Astrocyte (in vitro differentiated cells and primary cell): ENCODE measurements at places on chromosomes 4 and X. TPM values are rescaled to one million over a fixed set of nuclear protein-coding genes. Genes with fewer than 3 reads are reported as not detected.

GRCh38 chrX:2320580-2321327 is 180.0 kb downstream of the DHRSX start:
- H3K4me3 ChIP-seq = no peak overlapping the region
- H3K27ac ChIP-seq = no peak overlapping the region
- no peaks in the 10 kb centered on the region for H3K27me3 ChIP-seq
- DNase-seq = no peak
- H3K4me1 ChIP-seq = peaks cover 4% of the 10 kb centered on the region
- H3K36me3 ChIP-seq = no peaks in the 10 kb centered on the region

DNA sequence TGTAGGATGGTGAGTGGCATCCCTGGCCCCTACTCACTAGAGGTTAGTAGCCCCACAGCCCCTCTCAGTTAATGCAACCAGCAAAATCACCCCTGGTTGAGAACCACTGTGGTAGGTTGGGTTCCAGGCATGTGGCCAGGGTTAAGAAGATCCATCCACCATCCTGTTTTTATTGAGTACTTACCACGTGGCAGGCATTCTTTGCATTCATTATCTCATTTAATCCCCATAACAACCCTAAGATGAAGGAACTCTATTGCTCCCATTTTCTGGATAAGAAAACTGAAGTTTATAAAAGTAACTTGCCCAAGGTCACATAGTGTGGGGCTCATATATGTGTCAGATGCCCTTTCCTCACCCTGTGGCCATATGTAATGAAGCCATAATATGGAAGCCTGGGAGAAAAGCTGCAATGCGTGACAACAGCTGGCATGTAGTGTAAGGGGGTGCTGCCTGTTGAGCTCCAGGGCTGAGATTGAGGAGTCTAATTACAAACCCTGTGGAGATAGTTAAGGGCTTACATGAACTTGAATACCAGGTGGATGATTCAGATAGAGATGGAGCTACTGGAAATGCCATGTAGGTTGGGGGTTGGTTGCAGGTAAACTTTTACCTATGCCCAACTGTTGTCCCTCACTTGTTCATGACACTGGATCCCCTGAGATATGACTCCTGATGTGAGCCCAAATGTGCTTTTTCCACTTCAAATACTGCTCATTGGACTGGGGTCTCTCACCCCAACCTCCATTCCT is 100.2 kb upstream of the PGRMC2 start:
- peak overlapping the region; percentile 82 for H3K27ac ChIP-seq
- H3K27me3 ChIP-seq = no peaks in the 10 kb centered on the region
- H3K4me3 ChIP-seq = no peak overlapping the region
- peak; percentile 53 for DNase-seq

GYG2 gene
- total RNA-seq = 15.5 and 16.3 TPM in 2 replicates

DNA sequence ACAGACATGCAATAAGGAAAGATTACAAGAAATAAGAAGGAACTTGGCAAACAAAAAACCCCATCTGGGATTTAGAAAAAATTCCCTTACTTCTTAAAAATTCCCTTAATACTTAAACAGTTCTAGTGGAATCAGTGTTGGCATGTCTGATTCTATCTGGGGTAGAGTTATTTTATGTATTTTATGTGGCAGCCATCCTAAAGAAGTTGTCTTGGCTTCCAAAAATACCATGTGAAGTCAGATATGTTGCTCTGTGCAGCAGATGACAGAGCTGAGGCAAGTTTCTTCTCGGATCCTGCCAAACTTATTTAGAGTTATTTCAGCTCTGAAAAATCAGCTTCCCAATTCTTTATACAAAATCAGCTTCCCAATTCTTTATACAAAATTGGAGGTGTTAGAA is 14.7 kb downstream of the YY2 start:
- H3K27ac ChIP-seq = no peak overlapping the region
- no peaks in the 10 kb centered on the region for H3K27me3 ChIP-seq
- no peak overlapping the region for H3K4me3 ChIP-seq
- H3K36me3 ChIP-seq = no peaks in the 10 kb centered on the region

DNA sequence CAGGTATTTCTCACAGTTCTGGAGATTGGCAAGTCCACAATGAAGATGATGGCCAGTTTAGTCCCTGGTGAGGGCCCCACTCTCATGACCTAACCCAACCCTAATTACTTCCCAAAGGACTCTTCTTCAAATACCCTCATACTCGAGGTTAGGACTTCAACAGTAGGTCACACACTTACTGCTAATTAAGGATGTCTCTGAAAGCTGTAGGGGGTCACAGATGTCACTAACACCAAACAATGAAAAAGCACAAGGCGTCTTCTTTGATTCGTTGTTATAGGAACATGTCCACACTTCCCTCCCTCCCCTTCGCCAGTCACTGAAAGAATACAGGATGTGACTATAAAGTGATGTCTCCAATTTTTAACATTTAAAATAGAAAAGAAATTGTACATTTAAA is 309.7 kb downstream of the PACRGL start:
- no peak for DNase-seq
- H3K27ac ChIP-seq = no peak overlapping the region
- H3K36me3 ChIP-seq = no peaks in the 10 kb centered on the region
- H3K4me1 ChIP-seq = peaks cover 6% of the 10 kb centered on the region
- no peak overlapping the region for H3K4me3 ChIP-seq

- H3K27me3 ChIP-seq = no peaks in the 10 kb centered on the region
- no peak for DNase-seq
- H3K4me1 ChIP-seq = no peaks in the 10 kb centered on the region
- H3K36me3 ChIP-seq = no peaks in the 10 kb centered on the region
- no peak overlapping the region for H3K4me3 ChIP-seq
- H3K27ac ChIP-seq = no peak overlapping the region
These were observed 32.2 kb upstream of the GATB start for GRCh38 chr4:151792995-151793394.

GATA1 gene
- total RNA-seq = not detected in 2 replicates

DNA sequence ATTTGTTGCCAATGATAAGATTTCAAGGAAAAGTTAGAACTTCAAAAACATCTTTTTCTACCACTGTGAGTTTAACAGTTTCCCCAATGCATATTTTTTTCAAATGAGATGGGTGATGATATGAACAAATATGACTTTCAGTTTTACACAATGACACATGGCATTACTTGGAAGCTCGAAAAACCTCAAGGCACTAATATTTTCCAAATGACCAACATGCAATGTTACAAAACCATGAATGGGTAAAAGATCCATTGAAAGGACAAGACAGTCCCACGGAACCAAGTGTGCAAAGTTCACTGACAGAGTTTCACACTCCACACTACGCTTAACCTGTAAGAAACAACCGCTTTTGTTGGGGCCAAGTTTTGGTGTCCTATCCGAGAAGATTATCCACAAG is 84.5 kb downstream of the CD99L2 start:
- H3K4me3 ChIP-seq = no peak overlapping the region
- H3K36me3 ChIP-seq = no peaks in the 10 kb centered on the region
- no peaks in the 10 kb centered on the region for H3K4me1 ChIP-seq
- no peak for DNase-seq
- no peaks in the 10 kb centered on the region for H3K27me3 ChIP-seq
- no peak overlapping the region for H3K27ac ChIP-seq

- H3K4me1 ChIP-seq = no peaks in the 10 kb centered on the region
- H3K27me3 ChIP-seq = no peaks in the 10 kb centered on the region
- no peaks in the 10 kb centered on the region for H3K36me3 ChIP-seq
- H3K27ac ChIP-seq = no peak overlapping the region
These were observed 128.6 kb upstream of the NPY2R start for GRCh38 chr4:155079871-155080270.

DNA sequence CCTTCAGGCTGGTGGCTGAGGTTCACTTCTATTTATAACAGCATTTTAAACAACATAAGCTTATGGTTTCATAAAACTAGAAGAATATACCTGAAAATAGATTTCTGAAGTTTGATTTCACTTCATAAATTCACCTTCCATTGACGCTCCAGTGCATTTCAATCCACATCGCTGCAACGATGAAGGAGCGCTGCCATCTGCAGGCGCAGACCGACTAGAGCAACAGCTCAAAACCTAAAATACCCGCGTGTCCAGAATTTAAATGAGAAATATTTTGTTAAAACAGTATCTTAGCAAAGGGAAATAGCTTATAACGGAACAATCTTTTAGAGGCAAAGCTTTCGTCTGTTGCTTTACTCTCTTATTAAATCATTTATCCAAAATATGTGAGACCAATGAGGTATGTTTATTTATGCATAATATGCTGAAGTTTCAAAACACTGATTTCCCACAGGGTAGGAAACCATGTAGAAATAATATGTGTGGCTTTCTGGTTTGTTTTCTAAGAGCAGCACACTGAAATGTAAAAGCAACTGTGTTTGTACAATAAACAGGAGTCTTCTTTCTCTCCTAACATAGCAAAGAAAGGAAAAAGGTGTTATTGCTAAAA is 816.4 kb upstream of the FRG1 start:
- no peak overlapping the region for H3K4me3 ChIP-seq
- no peaks in the 10 kb centered on the region for H3K27me3 ChIP-seq
- H3K27ac ChIP-seq = no peak overlapping the region
- DNase-seq = peak; percentile 0

- H3K4me1 ChIP-seq = no peaks in the 10 kb centered on the region
- no peaks in the 10 kb centered on the region for H3K36me3 ChIP-seq
- H3K4me3 ChIP-seq = no peak overlapping the region
- DNase-seq = no peak
- no peak overlapping the region for H3K27ac ChIP-seq
- H3K27me3 ChIP-seq = no peaks in the 10 kb centered on the region
These were observed 87.7 kb upstream of the STS start for GRCh38 chrX:7059859-7060258.

DNA sequence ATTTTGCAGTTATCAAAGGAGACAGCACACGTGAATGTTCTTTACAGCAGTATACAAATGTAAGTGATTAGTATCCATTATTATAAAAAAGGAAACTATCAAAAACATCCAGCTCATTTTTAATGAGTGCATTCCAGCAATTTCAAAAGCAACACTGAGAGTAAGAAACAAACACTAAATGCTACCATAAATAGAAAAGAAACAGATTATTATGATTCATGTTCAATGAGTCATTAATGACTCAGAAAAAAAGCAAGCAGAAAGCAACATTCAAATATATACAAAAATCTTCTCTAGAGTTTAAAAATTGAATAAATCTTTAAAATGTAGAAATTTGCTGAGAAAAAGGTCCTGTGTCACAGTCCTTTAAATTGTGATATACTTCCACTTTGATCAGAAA is 346.5 kb upstream of the FMR1 start:
- H3K27me3 ChIP-seq = no peaks in the 10 kb centered on the region
- no peaks in the 10 kb centered on the region for H3K4me1 ChIP-seq
- H3K36me3 ChIP-seq = no peaks in the 10 kb centered on the region
- DNase-seq = no peak
- peak overlapping the region; percentile 2 for H3K27ac ChIP-seq

- DNase-seq = peak; percentile 0
- no peak overlapping the region for H3K4me3 ChIP-seq
- H3K36me3 ChIP-seq = no peaks in the 10 kb centered on the region
These were observed 333.8 kb downstream of the DMD start for GRCh38 chrX:32877592-32877991.

SERPINA7 gene
- not detected in 2 replicates for total RNA-seq

- H3K4me1 ChIP-seq = no peaks in the 10 kb centered on the region
- no peak overlapping the region for H3K27ac ChIP-seq
- H3K36me3 ChIP-seq = no peaks in the 10 kb centered on the region
- no peak overlapping the region for H3K4me3 ChIP-seq
- no peaks in the 10 kb centered on the region for H3K27me3 ChIP-seq
- DNase-seq = no peak
These were observed 6.3 kb downstream of the CA5B start for GRCh38 chrX:15744181-15744867.

GRCh38 chr4:158894826-158895225 is 126.0 kb downstream of the FNIP2 start:
- H3K4me3 ChIP-seq = no peak overlapping the region
- no peaks in the 10 kb centered on the region for H3K27me3 ChIP-seq
- no peaks in the 10 kb centered on the region for H3K4me1 ChIP-seq
- DNase-seq = no peak

SLC38A5 gene
- 36.0 and 51.6 TPM in 2 replicates for total RNA-seq

DNA sequence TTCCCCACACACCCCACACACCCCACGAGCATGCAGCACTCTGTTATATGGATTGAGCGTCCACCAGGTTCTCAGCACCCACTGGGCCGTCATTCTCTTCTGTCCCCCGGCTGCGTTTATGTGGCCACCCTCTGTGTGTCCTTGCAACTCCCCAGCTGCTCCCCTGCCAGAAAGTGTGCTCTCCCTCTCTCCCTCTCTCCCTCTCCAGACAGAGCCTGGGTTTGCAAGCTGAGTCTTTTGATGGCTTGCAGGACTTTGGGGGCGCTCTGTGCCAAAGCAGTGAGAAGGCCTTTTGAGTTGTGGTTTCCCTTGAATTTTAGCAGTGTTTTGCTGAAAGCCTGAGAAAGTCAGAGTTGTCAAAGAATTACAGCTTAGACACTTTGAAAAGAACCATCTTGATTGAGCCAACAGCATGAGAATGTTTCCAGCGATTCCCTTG is 173.5 kb downstream of the DCLK2 start:
- no peak overlapping the region for H3K27ac ChIP-seq
- no peaks in the 10 kb centered on the region for H3K36me3 ChIP-seq
- H3K4me1 ChIP-seq = peaks cover 5% of the 10 kb centered on the region
- H3K4me3 ChIP-seq = no peak overlapping the region

GRCh38 chrX:41164449-41164848 is 79.2 kb downstream of the USP9X start:
- no peaks in the 10 kb centered on the region for H3K4me1 ChIP-seq
- H3K27me3 ChIP-seq = no peaks in the 10 kb centered on the region
- H3K4me3 ChIP-seq = no peak overlapping the region

SPANXA1 gene
- not detected in 2 replicates for total RNA-seq

KDR gene
- total RNA-seq = 2.5 TPM in 2 replicates

SLC25A6 gene
- 290 and 345 TPM in 2 replicates for total RNA-seq

DNA sequence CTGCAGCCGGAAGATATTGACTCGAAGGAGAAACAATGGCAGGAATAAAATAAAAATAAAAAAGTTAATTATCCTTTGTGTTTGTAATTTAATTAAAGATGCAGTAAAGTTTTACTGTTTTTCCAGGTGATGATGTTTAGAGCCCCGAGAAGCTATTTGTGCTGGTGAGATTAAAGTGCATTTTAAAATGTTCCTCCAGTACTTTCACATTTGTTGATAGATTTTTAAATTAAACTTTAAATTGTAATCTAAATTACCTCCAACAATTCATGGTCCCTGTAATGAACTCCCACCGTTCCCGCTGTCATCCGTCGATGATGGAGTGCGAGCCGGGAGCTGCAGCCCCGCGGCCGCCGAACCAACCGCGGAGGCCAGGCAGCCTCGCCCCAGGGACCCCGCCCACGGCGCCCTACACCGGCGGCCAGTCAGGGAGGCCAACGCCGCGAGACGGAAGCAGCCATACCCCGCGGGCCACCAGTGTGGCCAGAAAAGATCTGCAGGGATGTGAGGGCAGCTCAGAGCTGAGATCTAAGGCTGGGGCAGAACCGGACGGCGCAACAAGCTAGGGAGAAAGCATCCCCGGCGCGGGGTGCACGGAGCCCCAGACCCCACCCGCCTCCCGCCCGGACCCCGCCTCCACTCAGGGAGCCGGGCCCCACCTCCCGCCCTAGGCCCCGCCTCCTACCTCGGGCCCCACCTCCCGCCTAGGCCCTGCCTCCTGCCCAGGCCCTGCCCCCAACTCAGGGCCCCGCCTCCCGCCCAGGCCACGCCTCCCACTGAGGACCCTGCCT is 104.0 kb downstream of the FAM53A start:
- H3K36me3 ChIP-seq = no peaks in the 10 kb centered on the region
- peak; percentile 43 for DNase-seq
- H3K27me3 ChIP-seq = peaks cover 9% of the 10 kb centered on the region
- H3K4me3 ChIP-seq = peak overlapping the region; percentile 49
- H3K4me1 ChIP-seq = peaks cover 8% of the 10 kb centered on the region
